ENCODE measurements at places on chromosomes 16 and 17.

- no peak for DNase-seq
Observed at GRCh38 chr16:57564571-57565270, 22.3 kb downstream of the ADGRG5 start.

DNA sequence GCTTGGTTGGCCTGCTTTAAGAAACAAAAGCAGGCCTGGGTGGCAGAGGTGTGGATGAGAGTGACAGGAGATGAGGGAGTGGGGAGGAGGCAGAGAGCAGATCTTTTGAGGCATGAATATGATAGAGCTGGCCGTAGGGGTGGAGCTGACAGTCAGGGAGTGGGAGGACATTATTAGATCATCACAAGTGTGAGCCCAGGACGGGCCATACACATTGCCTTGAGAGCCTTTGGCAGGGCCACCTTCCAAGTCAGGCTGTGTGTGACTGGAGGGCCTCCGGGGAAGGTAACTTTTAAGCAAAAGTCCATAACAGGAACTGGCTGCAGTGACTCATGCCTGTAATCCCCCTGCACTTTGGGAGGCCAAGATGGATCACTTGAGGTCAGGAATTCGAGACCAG lies 26.3 kb downstream of the GINS3 start:
- DNase-seq = no peak

GRCh38 chr16:85420501-85421337 lies 192.4 kb upstream of the GSE1 start:
- DNase-seq = peak; percentile 78

GRCh38 chr16:25575363-25575762 lies 116.4 kb upstream of the HS3ST4 start:
- no peak for DNase-seq

GRCh38 chr17:35773679-35774425 lies 13.2 kb downstream of the C17orf50 start:
- DNase-seq = no peak

GRCh38 chr16:1407753-1408152 lies 6.8 kb downstream of the UNKL start:
- DNase-seq = no peak

DNA sequence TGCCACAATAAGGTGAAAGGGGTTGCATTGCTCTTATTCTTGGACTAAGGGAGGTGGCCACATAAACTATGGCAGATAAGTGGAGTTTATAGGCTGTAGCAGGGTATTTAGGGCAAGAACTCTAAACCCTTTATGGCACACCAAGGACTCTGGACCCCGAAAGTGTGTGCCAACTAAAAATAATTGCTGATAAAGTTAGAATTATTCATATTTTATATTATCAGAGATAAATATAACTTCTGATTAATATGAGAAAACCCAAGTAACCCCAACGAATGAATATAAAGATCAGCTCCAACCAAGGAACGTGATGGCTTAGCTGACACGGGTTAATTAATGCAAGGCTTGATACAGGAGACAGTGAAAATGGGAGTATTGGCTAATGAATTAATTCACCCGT lies 8.8 kb upstream of the SDR42E1 start:
- no peak for DNase-seq

DNA sequence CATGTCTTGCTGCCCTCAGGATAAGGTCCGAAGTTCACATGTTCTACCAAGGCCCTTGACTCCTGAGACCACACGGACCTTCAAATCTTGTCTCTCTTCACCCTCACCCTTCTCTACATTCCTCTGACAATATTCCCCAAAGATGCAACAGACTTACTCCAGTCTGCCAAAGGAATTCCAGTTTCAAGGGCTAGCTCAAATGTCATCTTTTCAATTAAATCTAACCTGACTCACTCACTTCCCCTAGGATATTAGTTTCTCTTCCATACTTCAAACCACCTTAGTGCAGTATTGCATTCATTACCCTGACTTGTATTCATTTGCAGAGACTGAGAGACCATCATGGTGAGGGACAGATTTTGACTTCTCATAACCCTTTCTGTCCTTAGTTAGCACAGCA lies 59.6 kb upstream of the ADCY9 start:
- DNase-seq = no peak

DNA sequence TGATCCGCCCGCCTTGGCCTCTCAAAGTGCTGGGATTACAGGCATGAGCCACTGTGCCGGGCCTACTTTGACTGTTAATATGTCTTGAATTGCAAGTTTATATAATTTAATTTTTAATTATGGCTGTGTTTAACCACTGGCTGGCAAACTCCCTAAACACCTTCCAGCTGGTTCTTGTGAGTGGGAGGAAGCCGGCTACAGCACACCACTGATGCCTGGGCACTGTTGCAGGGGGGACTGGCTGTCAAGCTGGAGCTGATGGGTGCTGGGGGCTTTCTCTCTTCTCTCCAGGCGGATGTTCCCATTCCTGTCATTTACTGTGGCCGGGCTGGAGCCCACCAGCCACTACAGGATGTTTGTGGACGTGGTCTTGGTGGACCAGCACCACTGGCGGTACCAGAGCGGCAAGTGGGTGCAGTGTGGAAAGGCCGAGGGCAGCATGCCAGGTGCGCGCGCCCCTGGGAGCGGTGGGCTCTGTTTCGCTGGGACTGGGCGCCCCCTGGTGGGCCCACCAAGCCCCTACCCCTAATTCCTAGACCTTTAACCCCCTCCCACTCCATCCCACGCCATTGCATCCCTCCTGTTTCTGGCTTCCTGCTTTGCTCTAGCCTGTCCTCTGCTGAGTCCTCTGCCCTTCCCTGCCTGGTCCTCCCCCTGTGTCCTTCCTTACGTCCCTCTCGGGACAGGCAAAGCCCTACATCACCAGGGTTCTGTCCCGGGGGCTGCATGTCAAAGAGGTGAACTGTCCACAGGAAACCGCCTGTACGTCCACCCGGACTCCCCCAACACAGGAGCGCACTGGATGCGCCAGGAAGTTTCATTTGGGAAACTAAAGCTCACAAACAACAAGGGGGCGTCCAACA lies 9.5 kb downstream of the TBX21 start:
- DNase-seq = peak; percentile 53

DNA sequence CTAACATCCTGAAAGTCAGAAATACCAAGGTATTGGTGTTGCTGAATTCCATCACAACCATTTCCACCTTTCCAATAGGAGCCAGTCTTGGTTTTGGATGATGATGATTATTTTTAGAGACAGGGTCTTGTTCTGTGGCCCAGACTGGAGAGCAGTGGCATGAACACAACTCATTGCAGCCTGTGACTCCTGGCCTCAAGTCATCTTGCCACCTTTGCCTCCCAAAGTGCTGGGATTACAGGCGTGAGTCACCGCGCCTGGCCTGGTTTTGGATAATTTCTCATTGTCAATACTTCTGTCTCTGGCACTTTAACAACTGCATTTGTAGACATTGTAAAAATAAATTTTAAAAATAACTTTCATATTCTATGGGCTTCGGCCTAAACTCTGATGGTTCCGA lies 22.6 kb downstream of the STAT5B start:
- no peak for DNase-seq

DNA sequence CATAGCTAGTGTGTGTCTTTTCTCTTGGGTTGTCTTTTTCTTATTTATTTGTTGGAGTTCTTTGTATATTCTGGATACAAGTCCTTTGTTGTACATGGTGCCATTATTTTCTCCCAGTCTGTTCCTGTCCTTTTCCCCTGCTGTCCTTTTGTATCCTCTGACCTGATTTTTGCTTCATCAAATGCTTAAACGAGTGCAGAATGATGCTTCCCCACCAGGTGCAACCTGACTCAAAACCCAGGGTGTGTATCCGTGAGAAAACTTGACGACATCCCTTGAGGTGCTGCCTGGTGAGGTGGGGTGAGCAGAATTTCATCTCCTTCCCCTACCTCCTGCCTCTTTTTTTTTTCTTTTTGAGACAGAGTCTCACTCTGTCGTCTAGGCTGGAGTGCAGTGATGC lies 88.6 kb downstream of the NTN1 start:
- no peak for DNase-seq

GRCh38 chr16:4358831-4359561 lies 7.9 kb upstream of the PAM16 start:
- peak; percentile 75 for DNase-seq

DNA sequence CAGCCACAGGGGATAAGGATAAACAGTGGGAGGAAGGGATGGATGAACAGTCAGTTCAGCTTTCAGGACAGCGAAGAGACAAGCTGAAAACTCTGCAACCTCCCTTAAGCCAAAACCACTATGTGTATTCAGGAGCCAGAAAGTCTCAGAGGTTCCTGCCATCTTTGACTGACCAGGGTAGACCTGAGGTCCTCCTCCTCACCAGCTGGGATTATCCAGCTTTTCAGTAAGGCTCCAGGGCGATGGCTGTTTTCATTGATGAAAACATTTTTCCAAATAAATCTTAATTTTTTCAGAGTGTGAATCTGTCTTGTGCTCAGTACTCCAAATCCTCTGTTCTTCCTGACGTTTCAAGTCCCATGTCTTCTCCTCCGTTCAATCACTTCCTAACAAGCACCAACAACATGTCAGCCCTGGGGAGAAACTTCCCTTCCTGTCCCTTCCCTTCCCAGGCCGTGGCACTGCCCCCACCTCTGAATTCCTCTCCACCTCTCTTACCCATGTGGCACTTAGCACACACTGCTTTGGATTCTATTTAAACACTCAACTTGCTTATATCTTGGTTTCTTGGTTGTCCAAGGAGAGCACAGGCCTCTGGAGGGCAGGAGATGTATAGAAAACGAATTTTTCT lies 5.2 kb downstream of the HSDL1 start:
- DNase-seq = no peak
